ENCODE measurements at places on chromosomes 7 and 10.

- DNase-seq = peak; percentile 90
Observed at GRCh38 chr7:18666107-18666728, 170.7 kb downstream of the HDAC9 start.

GRCh38 chr7:128017460-128017859 is 13.8 kb downstream of the LRRC4 start:
- DNase-seq = no peak

- DNase-seq = peak; percentile 47
Observed at GRCh38 chr10:78664929-78665553, 403.7 kb upstream of the ZMIZ1 start.

GRCh38 chr7:130112093-130112492 is 41.8 kb downstream of the KLHDC10 start:
- no peak for DNase-seq

GRCh38 chr10:61733358-61733940 is 70.7 kb downstream of the CABCOCO1 start:
- DNase-seq = peak; percentile 63

- peak; percentile 71 for DNase-seq
Observed at GRCh38 chr7:130875265-130875741, 141.3 kb upstream of the KLF14 start.

DNA sequence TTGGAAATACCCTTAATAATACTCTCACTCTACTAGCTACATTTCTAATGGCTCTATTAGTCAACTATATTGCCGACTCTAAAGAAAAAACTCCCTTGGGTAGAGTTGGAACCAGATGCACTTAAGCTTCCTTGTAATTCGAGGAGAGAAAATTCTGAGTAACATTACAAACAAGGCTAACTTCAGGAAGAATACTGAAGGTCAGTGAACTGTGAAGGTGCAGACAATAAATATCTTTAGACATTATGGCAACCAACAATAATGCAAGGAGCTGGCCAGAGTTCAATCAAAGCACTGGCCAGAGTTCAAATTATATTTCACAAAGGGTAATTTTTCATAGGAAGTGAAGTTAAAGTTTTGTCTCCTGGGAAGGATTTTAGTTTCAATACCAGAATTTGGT is 40.7 kb upstream of the MRLN start:
- DNase-seq = no peak

DNA sequence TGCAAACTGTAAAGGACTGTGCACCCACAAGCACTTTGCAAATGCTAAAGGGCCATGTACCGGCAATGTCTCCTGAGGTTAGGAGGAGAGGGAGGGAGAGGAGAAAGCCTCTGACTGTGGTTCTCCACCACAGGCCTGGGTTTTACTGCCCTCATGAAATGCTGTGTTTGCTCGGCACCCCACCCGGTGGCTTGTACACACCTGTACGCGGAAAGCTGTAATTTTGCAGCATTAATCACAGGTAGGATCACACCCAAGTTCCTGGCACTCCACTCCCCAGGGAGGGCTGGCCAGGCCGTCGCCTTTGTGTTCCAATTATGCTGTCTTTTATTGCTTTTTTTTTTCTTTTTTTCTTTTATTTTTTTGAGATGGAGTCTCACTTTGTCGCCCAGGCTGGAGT is 78.5 kb upstream of the MYL10 start:
- no peak for DNase-seq

DNA sequence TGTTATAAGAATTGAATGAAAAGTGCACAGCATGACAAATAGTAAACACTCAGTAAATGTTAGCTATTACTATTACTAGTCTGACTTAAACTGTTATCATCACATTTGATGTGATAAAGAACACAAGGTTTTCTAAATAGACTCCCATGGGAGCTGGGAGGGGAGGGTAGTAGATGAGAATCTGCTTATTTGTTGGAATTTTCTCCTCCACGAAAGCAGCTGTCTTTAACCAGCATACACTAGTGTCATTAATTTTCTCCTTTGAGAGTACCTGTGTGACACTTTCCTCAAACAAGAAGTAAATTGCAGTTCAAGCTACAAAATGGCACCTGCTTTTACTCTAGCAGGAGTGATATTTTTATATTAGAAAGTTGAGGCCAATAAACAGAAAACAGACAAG is 200.1 kb downstream of the SKAP2 start:
- no peak for DNase-seq
